Stimulated activated CD4-positive, alpha-beta T cell treated with anti-CD3 and anti-CD28 coated beads, Interleukin-4, amount 100 ng/mL, for 4 hours (primary cell): ENCODE measurements at places on chromosomes 12 and 14.

- no peak for DNase-seq
Observed at GRCh38 chr14:93964281-93964680, 12.1 kb downstream of the ASB2 start.

DNA sequence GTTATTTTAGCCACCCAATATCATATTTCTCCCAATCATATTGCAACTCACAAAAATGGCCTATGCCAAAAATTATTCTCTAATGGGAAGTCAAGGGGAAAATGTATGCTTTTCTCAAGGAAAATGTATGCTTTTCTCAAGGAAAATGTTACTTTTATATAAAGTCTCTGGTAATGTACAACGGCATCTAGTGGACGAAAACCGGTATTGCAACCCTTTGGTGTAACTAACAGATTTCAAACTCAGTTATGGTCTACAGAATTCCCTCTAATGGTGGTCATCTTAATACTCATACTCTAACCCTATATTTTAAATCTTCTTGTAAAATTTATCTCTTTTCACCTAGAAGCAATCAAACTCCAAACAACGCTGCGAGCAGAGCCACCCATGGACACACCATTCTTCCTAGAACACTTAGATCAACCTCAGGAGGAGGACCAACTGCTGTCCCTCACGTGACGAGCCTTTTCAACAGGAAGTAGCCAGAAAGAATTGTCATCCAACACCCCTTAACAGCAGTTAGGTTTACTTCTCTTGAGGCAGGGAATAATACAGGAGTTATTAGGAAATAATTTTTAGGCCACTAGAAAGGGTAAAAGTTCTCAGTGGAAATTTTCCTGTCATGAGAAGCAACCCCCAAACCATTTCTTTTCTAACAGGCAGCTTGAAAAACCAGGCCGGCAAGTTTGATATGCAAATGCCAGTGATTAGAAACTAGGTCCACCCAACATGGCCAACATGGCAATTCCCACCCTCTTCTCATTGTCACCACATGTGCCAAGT is 20.1 kb downstream of the APOBEC1 start:
- DNase-seq = no peak

- no peak for DNase-seq
Observed at GRCh38 chr12:124796303-124796960, 67.2 kb downstream of the SCARB1 start.

- DNase-seq = no peak
Observed at GRCh38 chr14:40630471-40630870, 976.2 kb upstream of the LRFN5 start.

- DNase-seq = no peak
Observed at GRCh38 chr12:5187136-5187535, 143.5 kb downstream of the KCNA5 start.

- DNase-seq = no peak
Observed at GRCh38 chr12:122014781-122015180, 6.9 kb upstream of the BCL7A start.

GRCh38 chr12:132228476-132229192 is 84.4 kb downstream of the NOC4L start:
- no peak for DNase-seq
